Retina (tissue), 1 donor: ENCODE measurements at places on chromosomes 13 and 19.

DNA sequence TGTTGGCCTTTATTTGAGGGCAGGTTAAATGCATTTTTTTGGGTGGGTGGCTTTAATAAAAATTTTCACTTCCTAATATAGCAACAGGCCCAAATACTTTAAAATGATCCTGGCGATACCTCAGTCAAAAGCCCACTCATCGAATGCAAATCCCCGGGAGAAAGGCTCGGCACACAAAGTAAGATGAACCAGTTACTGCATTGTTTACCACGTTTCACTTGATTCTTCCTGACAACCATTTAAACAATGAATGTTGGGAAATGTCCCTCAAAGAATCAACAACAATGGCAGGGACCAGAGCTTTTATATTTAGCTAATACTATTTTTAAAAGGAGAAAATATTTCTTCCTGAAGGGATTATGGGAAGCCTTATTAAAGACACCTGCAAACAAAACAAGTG is 187.7 kb downstream of the ABCC4 start:
- DNase-seq: peak; percentile 65

- DNase-seq: no peak
Measured at GRCh38 chr13:32538143-32538620, 413 bp downstream of the N4BP2L2 start.

- DNase-seq: no peak
Measured at GRCh38 chr19:10363789-10364281, 16.5 kb downstream of the TYK2 start.

DNA sequence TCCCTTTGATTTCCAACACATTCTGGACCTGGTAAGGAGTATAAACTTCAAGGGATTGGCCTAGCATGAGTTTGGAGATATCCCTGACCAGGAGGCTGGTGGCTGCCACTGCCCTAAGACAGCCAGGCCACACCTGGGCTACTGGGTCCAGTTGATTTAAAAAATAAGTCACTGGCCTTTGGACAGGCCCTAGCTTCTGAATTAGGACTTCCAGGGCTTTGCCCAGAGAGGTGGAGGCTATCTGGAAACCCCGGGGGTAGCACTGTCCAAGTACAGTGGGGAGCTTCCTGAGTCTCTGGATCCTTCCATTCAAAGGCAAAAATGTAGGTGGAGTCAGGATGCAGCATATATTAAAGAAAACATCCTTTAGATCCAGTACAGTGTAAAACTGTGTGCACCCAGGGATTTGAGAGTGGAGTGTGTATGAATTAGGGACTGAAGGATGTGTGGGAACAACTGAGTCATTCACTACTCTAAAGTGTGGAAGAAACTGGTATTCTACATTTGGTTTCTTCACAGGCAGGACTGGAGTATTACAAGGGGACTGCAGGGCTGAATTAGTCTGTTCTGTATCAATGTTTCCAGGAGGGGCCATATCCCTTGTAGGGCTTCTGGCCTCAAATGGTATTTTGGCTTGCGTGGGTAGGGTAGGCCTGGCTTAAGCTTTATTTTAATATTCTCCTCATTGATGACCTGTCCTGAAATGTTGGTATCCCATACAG is 14.8 kb upstream of the FCGBP start:
- DNase-seq: no peak

DNA sequence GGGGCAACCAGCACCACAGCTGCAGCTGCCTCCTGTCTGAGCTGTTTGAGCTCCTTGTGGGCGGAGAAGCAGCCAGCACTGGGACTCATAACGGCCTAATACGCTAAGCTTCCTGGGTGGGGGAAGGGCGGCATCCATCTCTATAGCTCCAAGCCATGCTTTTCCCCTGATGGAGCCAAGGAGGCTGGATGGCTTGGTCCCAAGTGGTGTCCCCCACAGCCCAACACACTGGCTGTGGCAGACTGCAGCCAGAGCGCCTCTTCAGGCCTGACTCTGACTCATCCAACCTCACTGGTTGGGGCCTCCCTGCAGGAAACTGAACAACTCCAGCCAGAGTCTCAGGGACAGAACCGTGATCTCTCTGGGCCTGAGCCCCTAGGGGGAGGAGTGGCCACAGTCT is 537.3 kb downstream of the SUCLA2 start:
- no peak for DNase-seq

GRCh38 chr13:73767747-73768315 is 366.4 kb downstream of the KLF12 start:
- no peak for DNase-seq

DNA sequence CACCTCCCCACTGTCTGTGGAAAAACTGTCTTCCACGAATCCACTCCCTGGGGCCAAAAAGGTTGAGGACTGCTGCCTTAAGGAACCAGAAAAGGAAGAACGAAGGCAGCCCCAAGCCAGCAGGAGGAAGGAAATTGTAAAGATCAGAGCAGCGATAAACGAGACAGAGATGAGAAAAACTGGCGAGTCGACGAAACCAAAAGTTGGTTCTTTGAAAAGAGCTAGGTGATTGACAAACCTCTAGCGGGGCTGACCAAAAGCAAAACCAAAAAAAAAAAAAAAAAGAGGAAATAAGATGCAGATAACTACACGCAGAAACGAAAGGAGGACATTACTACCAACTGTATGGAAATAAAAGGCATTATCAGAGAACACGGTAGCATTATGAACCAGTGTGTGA is 76.9 kb downstream of the GADD45B start:
- no peak for DNase-seq

DNA sequence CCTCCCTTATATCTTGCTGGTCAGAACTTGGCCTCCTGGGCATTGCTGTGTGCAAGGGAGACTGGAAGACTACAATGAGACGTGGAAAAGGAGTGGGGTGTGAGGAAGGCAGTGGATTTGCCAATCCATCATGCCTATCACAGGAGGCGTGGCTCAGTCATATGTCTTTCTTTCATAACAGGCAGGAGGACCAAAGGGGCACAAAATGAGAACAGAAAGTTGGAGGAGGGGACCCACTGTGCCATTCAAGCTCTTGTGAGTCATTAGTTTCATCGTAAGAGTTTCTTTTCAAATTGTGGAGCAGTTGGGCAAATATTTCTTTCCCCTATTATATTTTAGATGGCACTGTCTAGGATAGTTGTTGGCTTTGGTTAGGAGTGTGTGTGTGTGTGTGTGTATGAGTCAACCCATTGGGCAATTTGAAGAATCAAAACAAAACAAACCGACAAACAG is 471.5 kb downstream of the TSHZ3 start:
- DNase-seq: no peak

DNA sequence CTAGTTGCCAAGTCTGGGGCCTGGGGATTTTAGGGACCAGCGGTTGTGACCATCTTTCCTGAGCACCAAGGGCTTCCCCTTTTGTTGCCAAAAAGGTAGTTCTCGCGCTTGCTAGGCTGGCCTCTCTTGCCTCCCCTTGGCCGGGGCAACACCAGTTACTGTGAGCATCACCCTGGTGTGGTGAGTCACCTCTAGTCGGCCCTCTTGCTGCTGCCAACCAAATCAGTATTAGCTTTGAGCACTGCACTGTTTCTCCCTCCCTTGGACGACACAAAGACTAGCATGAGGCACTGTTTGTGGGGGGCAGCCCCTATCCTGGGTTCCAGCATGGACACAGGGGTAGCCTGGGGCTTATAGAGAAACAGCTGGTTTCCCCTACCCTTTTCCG is 6.9 kb downstream of the SYDE1 start:
- no peak for DNase-seq

- DNase-seq: no peak
Measured at GRCh38 chr13:25771202-25771601, 280.6 kb downstream of the SHISA2 start.

- peak; percentile 26 for DNase-seq
Measured at GRCh38 chr13:106752584-106753170, 184.7 kb upstream of the ARGLU1 start.

DNA sequence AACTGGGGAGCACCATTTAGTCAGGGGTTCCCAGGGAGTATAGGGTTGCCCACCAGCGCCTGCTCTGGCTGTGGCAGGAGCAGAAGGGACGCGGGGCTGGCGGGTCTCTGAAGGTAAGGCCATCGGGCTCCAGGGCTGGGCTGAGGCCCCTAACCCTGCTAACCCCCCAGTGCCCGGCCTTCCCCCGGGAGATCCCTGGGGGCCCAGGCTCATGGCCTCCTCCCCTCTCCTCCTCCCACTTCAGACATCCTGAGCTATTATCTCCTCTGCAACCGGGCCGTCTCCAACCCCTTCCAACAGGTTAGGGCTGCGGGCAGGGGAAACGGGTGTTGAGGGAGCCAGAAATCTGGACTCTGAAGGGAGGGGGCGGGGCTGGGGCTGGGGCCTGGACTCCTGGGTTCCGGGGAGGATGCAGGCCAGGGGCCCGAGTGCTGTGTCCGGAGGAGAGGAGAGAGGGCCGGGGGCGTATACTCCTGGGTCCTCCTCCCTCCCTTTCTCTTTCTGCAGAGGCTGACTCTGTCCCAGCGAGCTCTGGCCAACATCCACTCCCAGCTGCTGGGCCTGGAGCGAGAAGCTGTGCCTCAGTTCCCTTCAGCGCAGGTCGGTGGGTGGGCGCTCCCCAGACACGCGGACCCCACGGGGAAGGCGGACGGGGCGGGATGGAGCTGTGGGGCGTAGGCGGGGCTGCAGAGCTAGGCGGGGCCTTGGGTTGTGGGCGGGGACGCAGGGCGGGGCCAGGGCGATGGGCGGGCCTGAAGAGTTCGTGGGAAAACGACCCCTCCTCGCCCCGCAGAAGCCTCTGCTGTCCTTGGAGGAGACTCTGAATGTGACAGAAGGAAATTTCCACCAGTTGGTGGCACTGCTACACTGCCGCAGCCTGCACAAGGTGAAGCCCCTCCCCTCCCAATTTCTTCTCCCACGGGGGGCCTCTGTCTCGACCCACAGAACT is 15.3 kb downstream of the TTYH1 start:
- peak; percentile 78 for DNase-seq

DNA sequence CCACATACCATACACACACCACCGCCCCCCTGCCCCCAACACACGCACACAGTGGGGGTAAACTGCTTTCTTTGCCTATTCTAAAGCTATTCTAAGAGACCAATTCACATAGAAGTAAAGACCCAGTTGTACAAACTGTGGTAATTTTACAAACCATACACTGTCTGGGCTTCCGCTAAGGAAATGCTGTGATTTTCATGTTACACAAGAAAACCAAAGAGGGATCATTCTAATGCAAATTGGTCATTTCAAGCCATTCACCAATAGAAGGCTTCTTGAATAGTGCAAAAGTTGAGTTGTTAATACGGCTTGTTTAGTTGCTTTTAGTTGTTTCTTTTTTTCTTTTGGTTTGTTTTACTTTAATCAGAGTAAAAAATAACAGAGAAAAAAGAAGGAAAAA is 202.8 kb downstream of the EFNB2 start:
- DNase-seq: no peak

GRCh38 chr13:22961835-22962537 is 218.8 kb upstream of the SGCG start:
- DNase-seq: no peak

- DNase-seq: no peak
Measured at GRCh38 chr13:90866006-90866405, 481.5 kb upstream of the MIR17HG start.

DNA sequence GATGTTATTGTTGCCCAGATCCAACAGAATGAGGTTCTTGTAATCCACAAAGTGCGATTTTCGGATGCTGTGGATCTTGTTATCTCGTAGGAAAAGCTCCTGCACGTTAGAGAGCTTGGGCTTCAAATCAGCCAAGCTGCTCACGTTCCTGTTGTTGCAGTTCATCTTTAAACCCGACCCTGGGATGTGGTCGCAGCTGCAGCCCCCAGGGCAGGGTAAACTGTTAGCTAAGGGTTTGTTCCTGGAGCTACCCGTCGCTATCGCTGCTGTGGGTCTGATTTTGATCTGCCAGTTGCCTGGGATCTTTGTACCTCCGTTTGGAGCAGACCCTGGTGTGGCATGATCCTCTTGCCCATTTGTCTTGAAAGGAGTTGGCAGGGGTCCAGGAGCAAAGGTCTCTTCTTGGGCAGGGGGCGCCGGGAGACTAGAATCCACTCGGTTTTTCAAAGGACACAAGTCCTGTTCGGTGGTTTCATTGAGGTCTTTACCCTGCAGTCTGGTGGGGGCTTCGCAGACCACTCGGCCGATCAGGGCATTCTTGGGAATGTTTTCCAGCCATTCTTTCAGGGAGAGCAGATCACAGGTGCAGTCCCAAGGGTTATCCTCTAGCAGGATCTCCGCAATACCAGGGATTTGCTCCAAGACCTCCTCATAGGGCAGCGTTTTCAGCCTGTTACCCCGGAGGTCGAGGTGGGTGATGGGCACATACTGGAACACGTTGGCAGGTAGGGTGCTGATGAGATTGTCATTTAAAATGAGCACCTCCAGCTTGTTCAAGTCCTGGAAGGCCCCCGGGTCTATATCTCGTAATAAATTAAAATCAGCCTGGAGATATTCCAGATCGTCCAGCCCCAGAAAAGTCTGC is 1.8 kb downstream of the SLITRK1 start:
- peak; percentile 78 for DNase-seq

GRCh38 chr19:45355910-45356309 is 14.5 kb downstream of the ERCC2 start:
- no peak for DNase-seq

DNA sequence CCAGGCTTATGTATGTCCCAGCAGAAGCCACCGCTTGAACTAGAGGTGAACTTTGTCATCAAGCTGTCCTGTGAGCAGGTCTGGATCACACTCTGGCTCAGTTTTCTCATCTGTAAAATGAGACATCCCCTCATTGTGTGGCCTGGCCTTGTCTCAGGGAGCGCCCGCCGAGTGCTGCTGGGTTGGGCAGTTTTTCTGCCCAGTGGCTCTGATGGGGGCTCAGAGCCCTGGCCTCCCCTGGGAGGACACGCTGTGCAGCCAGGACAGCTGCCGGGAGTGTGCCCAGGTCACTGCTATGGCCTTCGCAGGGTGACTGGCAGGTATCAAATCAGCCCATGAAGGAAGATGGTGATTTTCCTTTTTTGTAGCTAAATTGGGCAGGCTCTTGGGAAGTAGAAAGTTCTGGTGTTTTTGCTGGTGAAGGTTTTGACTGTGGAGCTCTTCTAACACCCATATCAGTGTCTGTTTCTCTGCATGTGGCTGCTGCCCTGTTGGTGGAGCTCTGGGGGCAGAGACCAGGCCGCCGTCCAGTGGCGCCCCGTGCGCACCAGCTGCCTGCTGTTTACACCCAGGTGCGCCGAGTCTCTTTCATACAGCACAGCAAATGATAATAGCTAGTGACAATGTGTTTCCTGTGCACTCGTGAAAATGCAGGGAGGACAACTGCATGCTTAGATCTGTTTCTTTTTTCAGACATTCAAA is 40.8 kb downstream of the SLC7A9 start:
- DNase-seq: no peak

GRCh38 chr19:51089786-51090185 is 7.1 kb upstream of the KLK14 start:
- DNase-seq: no peak

DNA sequence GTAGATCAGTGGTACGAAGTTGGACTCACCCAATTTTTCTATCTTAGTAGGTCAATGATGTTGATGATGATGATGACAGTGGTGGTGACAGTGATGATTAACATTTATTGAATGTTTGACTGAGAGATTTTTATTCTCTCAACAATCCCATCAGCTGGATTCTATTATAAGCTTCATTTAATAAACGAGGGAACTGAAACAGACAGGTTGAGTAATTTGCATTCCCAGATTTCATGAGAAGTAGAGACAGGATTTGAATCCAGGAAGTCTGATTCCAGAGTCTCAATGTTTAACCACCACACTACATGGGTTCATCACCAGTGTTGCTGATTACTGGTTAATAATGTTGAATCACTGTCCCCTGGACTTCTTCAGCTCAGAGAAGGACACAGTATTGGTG is 168.9 kb downstream of the FLT1 start:
- no peak for DNase-seq

GRCh38 chr19:36604656-36605100 is 435 bp upstream of the ZNF382 start:
- DNase-seq: no peak
